Activated CD4-positive, alpha-beta T cell treated with anti-CD3 and anti-CD28 coated beads, Interleukin-2, amount 10 ng/mL, durations not matched to agents 24 days and 14 days (primary cell): ENCODE measurements at places on chromosomes 6 and 20. TPM values are rescaled to one million over a fixed set of nuclear protein-coding genes. Genes with fewer than 3 reads are reported as not detected.

- no peak for DNase-seq
- peaks cover 58% of the 10 kb centered on the region for H3K4me1 ChIP-seq
- no peaks in the 10 kb centered on the region for H3K27me3 ChIP-seq
- peaks cover 15% of the 10 kb centered on the region for H3K36me3 ChIP-seq
- H3K27ac ChIP-seq = peak overlapping the region; percentile 66
These were observed 9.1 kb downstream of the ZNF292 start for GRCh38 chr6:87164506-87164905.

DNA sequence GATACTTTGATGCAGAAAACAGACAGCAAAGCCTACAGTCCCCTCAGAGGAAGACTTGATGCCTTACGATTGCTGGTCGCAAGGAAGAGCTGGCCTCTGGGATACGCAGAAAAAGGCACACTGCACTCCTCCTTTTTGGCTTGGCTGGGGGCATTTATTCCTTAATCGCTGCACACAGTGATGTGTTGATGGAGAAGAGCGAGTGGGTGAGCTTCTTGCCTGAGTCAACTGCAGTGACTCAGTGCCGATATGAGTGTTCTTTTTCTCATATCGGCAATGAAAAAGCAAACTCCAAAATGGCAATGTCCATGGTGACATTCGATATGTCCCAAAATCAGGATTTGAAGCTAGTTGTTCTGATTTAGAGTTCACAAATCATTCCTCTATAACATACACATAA, 794.8 kb downstream of the HACE1 start:
- no peaks in the 10 kb centered on the region for H3K36me3 ChIP-seq
- H3K4me1 ChIP-seq = no peaks in the 10 kb centered on the region
- no peaks in the 10 kb centered on the region for H3K27me3 ChIP-seq
- no peak overlapping the region for H3K4me3 ChIP-seq
- no peak for DNase-seq

DNA sequence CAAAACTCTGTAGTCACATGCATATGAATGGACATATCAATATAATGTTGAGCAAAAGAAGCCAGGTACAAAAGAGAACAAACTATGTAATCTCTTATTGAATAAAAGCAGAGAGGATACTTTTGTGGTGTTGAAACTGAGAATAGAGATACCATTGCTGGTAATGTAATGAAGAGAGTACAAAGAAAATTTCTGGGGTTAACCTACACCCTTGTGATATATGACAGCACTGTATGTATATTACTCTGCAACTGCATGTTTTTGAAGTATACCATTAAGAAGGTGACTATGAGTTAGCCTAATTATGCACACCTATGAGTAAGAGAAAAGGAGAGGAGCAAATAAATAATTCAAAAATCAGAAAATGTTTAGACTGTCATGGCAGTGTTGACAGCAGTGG, 268.8 kb upstream of the DEFB112 start:
- H3K4me3 ChIP-seq = no peak overlapping the region
- H3K4me1 ChIP-seq = no peaks in the 10 kb centered on the region
- no peak for DNase-seq
- no peaks in the 10 kb centered on the region for H3K27me3 ChIP-seq
- no peaks in the 10 kb centered on the region for H3K36me3 ChIP-seq

- H3K27me3 ChIP-seq = peaks cover 50% of the 10 kb centered on the region
- no peaks in the 10 kb centered on the region for H3K36me3 ChIP-seq
- no peak overlapping the region for H3K27ac ChIP-seq
- peaks cover 12% of the 10 kb centered on the region for H3K4me1 ChIP-seq
- DNase-seq = peak; percentile 89
These were observed 2.9 kb upstream of the BMP6 start for GRCh38 chr6:7723041-7723447.

GRCh38 chr6:148533309-148534107, 190.9 kb downstream of the SASH1 start:
- DNase-seq = no peak
- no peak overlapping the region for H3K4me3 ChIP-seq
- no peak overlapping the region for H3K27ac ChIP-seq
- H3K4me1 ChIP-seq = peaks cover under 1% of the 10 kb centered on the region
- peaks cover 4% of the 10 kb centered on the region for H3K27me3 ChIP-seq

- DNase-seq = no peak
- no peaks in the 10 kb centered on the region for H3K27me3 ChIP-seq
- no peaks in the 10 kb centered on the region for H3K36me3 ChIP-seq
- H3K27ac ChIP-seq = no peak overlapping the region
These were observed 358.7 kb downstream of the LMBRD1 start for GRCh38 chr6:69438113-69438512.

- peak overlapping the region; percentile 66 for H3K4me3 ChIP-seq
- no peak for DNase-seq
- H3K4me1 ChIP-seq = peaks cover 13% of the 10 kb centered on the region
These were observed 40.4 kb downstream of the DNAAF9 start for GRCh38 chr20:3367089-3367488.

DNA sequence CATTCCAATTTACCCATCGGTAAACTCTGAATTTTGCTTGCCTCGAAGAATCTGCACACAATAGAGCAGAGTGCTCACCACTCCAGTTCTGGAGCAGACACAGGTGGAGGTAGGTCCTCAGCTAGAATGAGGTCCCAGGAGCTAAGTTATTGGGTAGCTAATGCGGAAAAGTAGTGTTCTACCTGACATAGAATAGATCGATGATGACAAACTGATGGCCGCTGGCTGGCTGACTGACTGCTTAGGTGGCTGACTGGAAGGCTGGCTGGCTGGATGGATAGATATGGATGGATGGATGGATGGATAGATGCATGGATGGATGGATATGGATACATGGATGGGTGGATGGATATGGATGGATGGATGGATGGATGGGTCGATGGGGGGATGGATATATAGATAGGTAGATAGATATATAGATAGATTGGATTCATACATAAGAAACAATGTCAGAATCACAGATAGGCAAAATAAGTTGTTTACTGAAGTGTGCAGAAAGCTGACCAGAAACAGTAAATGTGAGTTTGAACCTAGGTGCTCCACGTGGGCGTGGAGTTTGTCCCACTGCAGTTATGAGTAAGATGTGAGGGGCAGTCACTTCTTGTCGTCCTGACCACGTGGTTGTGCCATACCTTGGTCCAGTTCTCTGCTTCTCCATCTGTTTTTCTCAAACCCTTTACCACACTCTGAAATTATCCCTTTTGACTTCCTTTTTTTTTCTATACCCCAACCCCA, 62.1 kb downstream of the TBXT start:
- H3K4me1 ChIP-seq = peaks cover 2% of the 10 kb centered on the region
- H3K27ac ChIP-seq = no peak overlapping the region
- no peaks in the 10 kb centered on the region for H3K36me3 ChIP-seq
- H3K27me3 ChIP-seq = peaks cover 4% of the 10 kb centered on the region
- no peak for DNase-seq

DNA sequence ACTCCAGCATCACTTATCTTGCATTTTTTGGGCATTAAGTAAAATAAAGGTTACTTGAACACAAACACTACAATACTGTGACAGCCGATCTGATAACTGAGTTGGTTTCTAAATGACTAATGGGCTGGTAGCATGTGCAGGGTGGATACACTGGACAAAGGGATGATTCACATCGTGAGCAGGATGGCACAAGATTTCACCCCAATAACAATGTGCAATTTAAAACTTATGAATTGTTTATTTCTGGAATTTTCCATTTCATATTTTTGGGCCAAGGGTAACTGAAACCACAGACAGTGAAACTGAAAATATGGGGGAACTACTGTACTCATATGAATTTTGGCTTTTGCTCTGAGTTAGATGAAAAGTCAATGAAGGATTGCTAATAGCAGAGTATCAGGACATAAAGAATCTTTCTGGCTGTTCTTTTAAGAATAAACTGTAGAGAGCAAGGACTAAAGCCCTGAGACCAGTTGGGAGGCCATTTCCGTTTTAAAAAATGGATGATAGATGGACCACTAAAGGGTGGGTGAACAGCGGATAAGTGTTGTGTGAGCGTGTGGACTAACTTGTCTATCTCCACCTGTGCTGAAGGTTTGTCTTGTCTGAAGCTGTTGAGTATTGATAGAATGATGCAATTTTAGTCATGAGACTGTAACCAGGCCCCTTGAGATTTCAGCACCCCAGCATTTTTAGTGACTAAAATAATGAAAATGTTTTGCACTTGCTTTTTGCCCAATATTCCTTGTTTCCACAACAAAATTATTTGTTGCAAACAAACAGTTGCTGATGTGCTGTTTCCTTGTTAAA, 8.2 kb downstream of the SPINT3 start:
- peaks cover 9% of the 10 kb centered on the region for H3K4me1 ChIP-seq
- no peak overlapping the region for H3K4me3 ChIP-seq
- no peak for DNase-seq
- H3K27ac ChIP-seq = peak overlapping the region; percentile 16
- peaks cover 23% of the 10 kb centered on the region for H3K27me3 ChIP-seq

DNA sequence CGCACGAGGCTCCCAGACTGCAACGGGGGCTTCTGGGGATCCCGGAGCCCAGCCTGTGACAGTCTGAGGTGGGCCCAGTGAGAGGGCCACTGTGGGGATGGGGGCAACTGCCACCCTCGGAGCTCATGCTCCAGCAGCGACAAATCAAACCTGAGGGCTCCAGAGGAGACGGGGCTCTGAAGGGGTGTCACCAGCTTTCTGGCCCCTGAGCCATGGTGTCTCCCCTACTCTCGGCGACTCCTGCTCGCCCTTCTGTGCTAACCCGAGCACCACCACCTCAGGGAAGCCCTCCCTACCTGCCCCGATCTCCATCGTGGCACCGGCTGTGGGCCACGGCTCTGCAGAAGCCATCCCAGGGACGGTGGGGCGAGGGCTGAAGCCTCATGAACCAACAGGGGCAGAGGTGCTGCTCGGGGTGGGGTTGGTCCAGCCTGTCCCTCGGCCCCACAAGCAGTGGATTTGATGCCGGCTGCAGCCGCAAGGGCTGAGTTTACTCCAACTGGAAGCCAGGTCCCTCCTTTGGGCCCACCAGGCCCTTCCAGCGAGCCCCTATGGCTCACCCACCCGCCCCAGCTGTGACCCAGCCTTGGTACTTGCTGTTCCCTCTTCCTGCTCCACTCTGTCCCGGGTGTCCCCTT, 102.7 kb downstream of the ASXL1 start:
- H3K4me1 ChIP-seq = no peaks in the 10 kb centered on the region
- H3K4me3 ChIP-seq = no peak overlapping the region
- H3K27me3 ChIP-seq = no peaks in the 10 kb centered on the region
- no peaks in the 10 kb centered on the region for H3K36me3 ChIP-seq

DNA sequence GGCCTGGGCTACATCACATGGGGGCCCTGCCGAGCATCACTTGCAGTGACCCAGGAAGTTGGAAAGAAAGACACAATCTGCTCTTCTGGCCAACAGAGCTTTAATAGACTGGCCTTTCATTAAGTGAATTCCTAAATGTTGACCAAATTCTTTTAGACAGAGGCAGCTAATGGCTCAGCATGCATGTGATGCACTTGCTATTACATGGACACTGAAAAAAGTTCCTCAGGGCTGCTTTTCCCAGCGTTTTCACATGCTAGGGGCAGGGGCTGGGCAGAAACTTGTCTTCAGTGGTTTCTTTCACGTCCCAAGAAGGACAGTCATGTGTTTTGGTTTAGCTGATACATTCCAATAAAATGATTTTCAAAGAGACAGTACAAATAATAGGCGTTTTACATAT, 651.0 kb upstream of the SLC35B3 start:
- H3K27me3 ChIP-seq = no peaks in the 10 kb centered on the region
- no peak for DNase-seq
- no peaks in the 10 kb centered on the region for H3K36me3 ChIP-seq

GRCh38 chr6:34916348-34916967, 27.4 kb downstream of the ANKS1A start:
- peaks cover 7% of the 10 kb centered on the region for H3K36me3 ChIP-seq
- H3K4me1 ChIP-seq = peaks cover 23% of the 10 kb centered on the region
- no peak for DNase-seq
- no peak overlapping the region for H3K27ac ChIP-seq
- H3K4me3 ChIP-seq = no peak overlapping the region

DNA sequence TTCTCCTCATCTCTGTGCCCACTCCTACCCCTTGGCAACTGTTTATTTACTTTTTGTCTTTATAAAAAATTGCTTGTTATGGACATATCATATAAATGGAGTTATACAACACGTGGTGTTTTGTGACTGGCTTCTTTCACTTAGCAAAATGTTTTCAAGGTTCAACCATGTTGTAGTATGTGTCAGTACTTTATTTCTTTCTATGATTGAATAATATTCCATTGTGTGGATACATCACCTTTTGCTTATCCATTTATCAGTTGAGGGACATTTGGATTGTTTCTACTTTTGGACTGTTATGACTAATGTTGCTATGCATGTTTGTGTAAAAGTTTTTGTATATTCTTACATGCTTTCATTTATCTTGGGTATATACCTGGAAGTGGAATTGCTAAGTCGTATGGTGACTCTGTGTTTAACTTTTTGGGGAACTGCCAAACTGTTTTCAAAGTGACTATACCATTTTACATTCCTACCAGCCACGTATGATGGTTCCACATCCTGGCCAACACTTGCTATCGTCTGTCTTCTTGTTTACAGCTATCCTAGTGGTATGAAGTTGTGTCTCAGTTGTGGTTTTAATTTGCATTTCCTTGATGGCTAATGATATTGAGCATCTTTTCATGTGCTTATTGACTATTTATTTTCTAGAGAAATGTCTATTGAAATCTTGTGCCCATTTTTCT, 84.4 kb downstream of the SLX4IP start:
- peaks cover 4% of the 10 kb centered on the region for H3K36me3 ChIP-seq
- peak; percentile 71 for DNase-seq
- H3K4me3 ChIP-seq = no peak overlapping the region
- peaks cover 3% of the 10 kb centered on the region for H3K27me3 ChIP-seq
- peak overlapping the region; percentile 77 for H3K27ac ChIP-seq
- H3K4me1 ChIP-seq = peaks cover 32% of the 10 kb centered on the region

- no peak overlapping the region for H3K27ac ChIP-seq
- H3K4me1 ChIP-seq = no peaks in the 10 kb centered on the region
- H3K27me3 ChIP-seq = peaks cover 45% of the 10 kb centered on the region
- no peak overlapping the region for H3K4me3 ChIP-seq
- DNase-seq = peak; percentile 25
These were observed 23.8 kb downstream of the SIM1 start for GRCh38 chr6:100440935-100441334.

DNA sequence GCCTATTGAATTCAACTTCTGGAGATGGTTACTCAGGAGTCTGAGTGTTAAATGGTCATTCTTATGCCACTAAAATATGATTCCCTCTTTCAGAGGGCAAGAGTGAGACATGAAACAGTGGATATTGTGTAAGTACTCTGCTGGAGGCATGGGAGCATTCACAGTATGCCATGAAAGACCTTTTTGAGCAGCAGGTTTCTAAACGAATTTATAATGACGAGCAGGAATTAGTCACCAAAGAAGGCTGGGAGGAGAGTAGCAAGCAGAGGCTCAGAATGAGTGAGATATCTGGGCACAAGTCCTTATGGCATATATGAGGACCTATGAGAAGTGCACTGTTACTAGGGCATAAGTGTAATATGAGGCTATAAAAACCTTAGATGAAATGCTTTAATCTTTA, 10.9 kb upstream of the MYB start:
- H3K27me3 ChIP-seq = no peaks in the 10 kb centered on the region
- H3K27ac ChIP-seq = peak overlapping the region; percentile 94
- peak overlapping the region; percentile 65 for H3K4me3 ChIP-seq
- no peaks in the 10 kb centered on the region for H3K36me3 ChIP-seq
- H3K4me1 ChIP-seq = peaks cover 25% of the 10 kb centered on the region

The PRND gene
- not detected in 2 replicates for total RNA-seq

The DEFB118 gene
- not detected in 2 replicates for total RNA-seq

The KCNB1 gene
- total RNA-seq = 0.07 TPM in 2 replicates

The OPRM1 gene
- not detected in 2 replicates for total RNA-seq

The KHDC1L gene
- total RNA-seq = not detected in 2 replicates

The GPR6 gene
- not detected in 2 replicates for total RNA-seq

The TRIM40 gene
- not detected in 2 replicates for total RNA-seq

The C6orf132 gene
- 0.21 and 0.40 TPM in 2 replicates for total RNA-seq

The PLCB4 gene
- total RNA-seq = not detected in 2 replicates
